DMS79 (cell line): ENCODE measurements at places on chromosomes 2 and 18.

DNA sequence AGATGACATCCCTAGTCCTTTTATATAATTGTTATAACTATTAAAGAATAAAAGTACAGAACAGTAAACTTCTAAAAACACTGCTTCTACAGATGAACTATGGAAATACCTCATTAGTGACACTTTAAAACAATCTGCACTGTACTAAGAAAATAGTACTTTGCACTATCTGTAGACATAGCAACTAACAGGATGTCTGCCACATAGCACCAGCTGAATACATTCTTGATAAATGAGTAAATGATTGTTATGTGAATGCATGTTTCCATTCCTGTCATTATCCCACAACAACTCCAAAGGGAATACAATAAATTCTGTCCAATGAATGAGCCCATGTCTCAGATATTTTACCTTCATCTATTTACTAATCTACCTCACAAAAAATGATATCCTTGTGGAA, 115.3 kb upstream of the SLC35G4 start:
- DNase-seq: no peak

DNA sequence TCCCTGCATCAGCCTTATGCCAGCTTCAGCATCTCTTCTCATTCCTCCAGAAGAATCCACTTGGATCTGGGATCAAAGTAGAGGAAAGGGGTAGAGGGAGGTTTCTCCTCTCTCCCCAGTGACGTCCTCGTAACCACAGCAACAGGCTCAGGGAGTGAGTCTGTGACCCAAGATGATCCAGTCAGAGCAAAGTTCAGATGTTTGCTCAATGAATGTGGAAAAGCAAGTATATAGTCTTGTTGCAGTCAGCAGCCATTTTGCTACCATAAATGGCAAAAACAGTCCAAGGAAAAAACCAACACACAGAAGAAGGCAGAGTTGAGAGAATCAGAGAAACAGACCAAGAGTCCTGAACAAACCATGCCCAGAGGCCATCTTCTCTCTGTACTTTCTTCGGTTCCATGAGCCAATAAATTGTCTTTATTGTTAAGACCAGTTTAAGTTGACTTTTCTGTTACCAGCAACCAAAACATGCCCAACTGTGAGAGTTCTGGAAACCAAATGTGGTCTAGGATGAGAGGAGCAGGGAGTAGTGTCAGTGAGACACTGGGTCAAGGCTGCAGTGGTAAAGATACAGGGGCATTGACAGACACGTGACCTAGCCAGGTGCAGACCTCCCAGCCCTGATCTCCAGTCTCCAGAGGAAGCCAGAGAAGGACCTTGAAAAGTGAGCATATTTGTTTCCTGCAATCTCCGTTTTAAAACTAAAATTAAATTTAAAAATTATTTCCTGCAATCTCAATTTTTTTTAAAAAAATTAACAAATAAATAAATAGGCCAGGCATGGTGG, 3.2 kb upstream of the CXCR1 start:
- no peak for DNase-seq

- peak; percentile 12 for DNase-seq
These were observed 451.0 kb downstream of the SLC4A3 start for GRCh38 chr2:220078439-220078838.

GRCh38 chr18:77170890-77171410, 38.4 kb upstream of the MBP start:
- peak; percentile 55 for DNase-seq

DNA sequence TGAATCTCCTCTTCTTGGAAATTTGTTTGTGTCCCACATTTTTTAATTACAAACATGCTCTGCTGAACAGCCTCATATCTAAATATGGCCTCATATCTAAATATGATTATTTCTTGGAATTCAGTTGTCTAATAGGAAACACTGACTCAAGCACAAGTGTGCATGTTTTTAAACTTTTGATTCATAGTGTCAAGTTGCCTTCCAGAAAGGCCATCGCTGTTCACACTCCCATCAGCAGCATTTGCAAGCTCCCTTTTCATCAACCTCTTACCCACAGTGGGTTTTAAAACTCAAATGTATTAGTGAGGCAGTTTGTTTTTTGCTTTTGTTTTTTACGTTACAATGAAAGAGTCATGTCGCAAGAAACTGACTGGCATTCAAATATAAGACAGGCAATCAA, 65.2 kb upstream of the SMAD2 start:
- no peak for DNase-seq

- no peak for DNase-seq
These were observed 74.6 kb upstream of the SP3 start for GRCh38 chr2:174039551-174040416.

- no peak for DNase-seq
These were observed 9.6 kb downstream of the ANTXR1 start for GRCh38 chr2:69022548-69022947.

- DNase-seq: no peak
These were observed 88.7 kb downstream of the THADA start for GRCh38 chr2:43507137-43507536.

DNA sequence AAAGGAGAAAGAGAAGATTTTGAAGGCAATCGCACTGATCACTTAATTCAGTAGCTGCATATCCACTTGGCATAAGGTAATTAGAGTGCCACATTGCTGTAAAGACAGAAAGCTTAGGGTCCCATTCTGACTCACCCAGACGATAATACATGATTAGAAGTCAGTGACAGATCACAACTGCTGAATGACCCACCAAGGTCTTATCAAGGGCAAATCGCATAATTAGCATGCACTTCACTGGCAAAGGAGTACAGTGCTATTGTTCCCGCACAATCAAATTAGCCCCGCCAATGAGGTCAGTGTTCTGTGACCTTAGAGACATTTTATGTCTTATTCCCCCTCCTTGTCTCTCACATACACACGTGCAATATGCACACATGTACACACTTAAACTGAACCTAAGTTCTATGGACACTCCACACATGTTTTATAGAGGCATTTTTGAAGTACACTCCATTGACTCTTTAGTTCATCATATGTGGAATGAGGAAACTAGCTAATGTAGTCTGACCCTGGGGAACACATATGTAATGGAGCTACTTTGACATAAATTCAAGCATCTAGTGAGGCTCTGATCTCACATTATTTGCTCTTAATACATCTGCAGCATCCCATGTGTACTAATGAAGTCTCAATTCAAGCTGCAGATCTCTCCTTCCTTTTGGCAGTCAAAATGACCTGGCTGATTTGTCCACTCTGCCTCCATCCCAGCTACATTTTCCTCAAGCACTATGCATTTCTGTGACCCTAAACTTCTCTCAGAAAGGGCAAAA, 673.8 kb upstream of the FANCL start:
- peak; percentile 49 for DNase-seq

DNA sequence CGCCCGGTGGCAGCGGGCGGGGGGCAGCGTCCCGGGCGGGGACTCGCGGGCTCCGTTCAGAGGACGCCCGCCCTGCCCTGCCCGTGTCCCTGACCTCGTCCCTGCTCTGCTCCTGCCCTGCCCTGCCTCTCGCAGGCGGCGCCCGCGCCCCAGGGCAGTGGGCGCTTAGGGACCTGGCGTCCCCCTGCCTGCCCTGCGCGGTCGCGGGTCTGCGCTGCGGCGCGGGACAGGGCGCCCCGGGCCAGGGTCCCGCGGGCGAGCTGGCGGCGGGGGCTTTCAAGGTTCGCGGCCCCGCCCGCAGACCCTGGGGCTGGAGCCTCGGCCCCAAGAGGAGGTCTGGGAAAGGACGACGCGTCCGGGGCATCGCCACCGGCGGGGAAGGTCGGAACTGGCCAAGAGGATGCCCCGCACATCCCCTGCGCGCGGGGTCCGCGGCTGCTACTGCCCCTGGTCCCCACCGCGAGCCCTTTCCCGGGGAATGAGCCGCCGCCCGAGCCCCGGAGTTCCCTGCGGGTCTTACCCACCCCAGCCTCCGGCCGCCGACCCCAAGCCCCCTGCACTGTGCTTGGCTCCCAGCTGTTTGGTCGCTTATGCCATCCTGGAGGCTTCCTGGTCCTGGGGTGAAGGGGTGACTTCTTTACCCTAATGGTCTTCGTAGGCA, 679 bp downstream of the RNF144A start:
- no peak for DNase-seq

DNA sequence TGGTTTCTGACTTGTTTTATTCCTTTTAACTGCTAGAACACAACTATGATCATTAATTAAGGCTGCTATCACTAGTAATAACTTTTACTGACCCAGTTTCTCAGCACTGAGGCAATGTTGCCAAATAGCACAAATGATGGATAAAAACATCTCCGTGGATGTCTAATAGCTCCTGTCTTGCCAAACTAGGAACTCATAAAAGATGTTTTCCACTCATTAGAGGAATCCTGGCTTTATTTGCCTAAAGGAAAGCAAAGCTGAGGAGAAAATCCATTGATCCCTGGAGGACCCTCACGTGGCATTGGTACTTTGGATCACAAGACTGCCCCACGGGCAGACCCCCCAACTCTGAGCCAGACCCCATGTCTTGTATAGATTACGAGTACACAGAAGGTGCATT, 96.1 kb upstream of the ZNF397 start:
- no peak for DNase-seq

GRCh38 chr2:162065767-162066166, 8.2 kb downstream of the DPP4 start:
- DNase-seq: no peak

GRCh38 chr2:9712263-9712662, 81.5 kb upstream of the YWHAQ start:
- no peak for DNase-seq

DNA sequence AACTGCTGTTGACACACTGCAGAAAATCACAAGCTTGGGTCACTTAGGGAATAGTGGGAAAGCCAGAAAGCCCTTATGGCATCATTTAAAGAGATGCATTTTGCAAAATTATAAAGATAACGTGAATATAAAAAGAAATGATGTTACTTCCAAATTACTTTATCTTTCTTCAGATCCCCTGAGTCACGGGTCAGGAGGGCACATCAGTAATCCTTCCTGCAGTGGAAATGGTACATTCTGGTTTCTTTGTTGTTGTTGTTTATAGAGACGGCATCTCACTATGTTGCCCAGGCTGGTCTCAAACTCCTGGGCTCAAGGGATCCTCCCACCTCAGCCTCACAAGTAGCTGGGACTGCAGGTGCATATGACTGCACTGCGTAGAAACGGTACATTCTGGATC, 9.8 kb upstream of the EPG5 start:
- no peak for DNase-seq
